Muscle of arm (tissue), 14 donors: ENCODE measurements at places on chromosomes 6 and 20.

- DNase-seq: no peak
Measured at GRCh38 chr6:138271451-138271850, 53.2 kb upstream of the PBOV1 start.

DNA sequence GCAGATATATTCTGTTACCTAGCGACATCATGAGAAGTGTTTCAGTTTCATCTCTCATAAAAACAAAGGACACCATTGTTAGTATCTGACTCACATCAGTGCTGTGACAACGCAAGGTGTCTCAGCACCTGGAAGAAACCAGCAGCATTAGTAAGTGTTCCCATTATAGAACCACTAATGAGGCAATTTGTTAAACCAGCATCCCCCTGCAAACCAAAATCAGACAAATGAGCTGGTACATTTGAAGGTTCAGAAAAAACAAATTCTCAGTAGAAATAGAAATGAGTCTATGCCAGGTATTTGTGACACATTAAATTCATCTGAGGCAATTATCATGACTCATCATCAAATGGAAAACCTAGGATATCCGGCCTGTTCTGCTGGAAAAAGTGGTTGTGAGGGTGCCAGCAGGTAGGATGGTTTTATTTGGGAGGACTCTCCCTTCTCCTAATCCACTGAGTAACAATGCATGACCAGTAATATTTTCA is 151.7 kb downstream of the TMEM200A start:
- no peak for DNase-seq

- no peak for DNase-seq
Measured at GRCh38 chr6:149766156-149766769, 16.7 kb downstream of the PCMT1 start.

DNA sequence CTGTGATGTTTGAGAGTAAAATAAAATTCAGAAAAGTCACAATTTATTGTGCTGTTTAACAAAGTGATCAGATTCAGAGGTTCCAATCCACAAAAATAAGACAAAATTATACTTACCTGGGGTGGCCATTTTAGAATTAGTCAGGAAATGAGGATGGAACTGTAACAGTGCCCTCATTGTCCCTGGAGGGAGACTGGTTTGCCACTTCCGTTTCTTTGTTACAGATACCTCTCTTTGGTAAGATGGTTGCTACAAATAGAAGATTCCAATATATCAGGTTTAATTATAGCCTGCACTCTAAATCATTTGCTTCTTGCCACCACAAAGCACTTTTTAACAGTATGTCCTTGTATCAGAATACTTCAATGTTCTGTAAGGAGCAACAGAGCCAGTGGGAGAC is 95.6 kb downstream of the CTNNBL1 start:
- no peak for DNase-seq

GRCh38 chr6:109075934-109076333 is 18.7 kb downstream of the SESN1 start:
- no peak for DNase-seq

DNA sequence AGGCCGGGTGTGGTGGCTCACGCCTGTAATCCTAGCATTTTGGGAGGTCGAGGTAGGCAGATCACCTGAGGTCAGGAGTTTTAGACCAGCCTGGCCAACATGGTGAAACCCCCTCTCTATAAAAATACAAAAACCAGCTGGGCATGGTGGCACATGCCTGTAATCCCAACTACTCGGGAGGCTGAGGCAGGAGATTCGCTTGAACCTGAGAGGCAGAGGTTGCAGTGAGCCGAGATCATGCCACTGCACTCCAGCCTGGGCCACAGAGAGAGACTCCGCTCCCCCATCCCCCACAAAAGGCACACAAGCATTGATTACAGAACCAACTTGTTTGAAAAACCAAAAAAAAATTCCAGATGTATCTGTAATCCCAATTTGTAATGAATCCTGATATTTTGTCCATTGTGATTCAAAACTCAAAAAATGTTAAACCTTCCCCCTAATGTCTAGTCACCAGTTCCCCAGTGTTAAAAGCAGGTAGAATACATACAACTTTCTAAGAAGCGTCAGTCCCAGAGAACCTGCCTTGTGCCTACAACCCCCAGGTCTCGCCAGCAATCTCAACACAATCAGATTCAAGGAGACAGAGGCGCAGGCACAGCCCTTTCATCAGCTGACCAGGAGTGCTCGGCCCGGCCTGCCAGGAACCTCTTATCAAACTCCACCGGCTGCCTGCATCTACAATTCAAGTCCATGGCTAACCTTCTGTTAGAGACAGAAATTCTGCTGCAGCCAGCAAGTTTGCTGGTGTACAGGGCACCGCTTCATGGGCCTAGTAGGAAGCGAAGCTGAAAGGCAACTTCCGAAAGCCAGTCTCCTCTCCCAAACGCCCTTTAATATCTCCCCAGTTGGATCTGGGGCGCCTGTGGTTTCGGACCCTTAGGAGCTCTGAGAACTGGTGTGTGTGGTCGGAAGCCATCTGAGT is 2.1 kb downstream of the EZR start:
- no peak for DNase-seq

GRCh38 chr6:100704961-100705360 is 176.2 kb downstream of the ASCC3 start:
- no peak for DNase-seq

GRCh38 chr20:18048176-18048575 is 9.5 kb downstream of the OVOL2 start:
- no peak for DNase-seq

GRCh38 chr6:165227644-165228329 is 81.6 kb downstream of the C6orf118 start:
- DNase-seq: no peak

DNA sequence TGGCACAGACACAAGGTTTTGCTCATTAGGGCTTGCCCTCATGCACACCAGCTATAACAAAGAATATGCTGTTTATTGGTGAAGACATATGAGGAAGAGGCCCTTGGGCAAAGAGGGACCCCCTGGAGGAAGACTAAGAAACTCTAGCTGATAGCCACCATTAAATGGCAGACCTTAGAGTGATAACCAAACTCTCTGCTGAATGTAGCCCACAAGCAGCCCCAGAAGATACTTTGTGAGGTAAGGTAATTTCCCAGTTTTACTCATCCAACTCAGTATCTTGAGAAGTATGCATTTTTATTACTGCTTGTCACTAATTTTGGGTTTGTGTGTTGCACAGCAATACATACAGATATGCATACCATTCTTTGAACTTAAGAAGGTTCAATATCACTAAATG is 563.3 kb downstream of the DOK5 start:
- DNase-seq: no peak

- DNase-seq: no peak
Measured at GRCh38 chr20:44074252-44075151, 112.5 kb downstream of the JPH2 start.

GRCh38 chr6:83770910-83771309 is 62.0 kb upstream of the SNAP91 start:
- DNase-seq: no peak

GRCh38 chr20:41671143-41671542 is 53.0 kb upstream of the CHD6 start:
- DNase-seq: no peak

DNA sequence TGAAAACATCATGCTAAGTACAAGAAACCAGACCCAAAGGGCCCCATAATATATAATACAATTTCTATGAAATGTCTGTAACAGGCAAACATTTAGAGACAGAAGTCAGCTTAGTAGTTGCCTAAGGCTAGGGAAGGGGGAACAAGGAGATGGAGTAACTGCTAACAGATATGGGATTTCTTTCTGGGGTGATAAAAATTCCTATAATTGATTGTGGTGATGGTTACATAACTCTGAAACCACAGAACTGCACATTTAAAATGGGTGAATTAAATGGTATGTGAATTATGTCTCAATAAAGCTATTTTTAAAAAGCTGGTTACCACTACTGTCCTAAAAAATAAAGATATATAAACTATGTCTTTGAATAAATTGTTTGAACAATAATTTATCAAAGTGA is 3.2 kb downstream of the CEP162 start:
- no peak for DNase-seq

- peak; percentile 28 for DNase-seq
Measured at GRCh38 chr6:130366107-130367005, 539 bp downstream of the TMEM200A start.

DNA sequence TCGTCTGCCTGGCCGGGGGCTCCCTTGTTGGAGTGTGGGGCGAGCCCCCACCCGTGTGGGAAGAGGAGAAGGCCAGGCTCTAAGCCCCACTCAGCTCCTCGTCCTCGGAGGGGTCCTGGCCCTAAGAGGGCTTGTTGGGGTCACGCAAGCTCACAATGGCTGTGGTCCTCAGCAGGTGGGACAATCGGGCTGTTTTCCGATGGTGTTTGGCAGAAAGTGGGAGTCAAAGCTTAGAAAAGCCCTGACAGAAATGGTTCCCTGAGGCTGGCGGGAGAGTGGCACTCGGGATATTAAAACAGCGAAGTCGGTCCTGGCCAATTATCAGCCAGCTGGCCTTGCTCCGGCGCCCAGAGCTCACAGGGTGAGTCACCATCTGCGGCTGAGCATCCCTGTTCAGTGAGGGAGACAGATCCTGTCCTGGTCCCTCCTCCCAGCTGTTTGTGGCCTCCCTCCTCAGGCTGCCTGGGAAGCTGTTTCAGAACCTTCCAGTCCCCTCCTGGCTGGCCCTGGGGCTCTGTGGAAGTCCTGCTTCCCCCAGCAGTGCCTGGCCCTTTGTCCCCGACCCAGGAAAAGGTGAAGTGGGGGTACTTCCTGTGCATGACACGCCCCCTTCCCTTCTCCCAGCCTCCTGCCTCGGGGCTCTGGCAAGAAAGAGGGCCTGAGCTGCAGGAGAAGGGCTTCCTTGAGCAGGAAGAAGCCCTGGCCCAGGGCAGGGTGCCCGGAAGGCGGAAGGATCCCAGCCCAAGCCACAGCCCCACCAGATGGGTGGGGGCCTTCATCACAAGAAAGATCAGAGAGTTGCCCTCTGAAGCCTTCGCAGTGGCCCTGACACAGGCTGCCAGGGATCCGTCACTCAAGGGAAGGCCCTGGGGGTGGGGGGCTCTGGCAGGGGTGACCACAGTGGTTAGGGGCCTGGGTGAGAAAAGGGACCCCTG is 53.6 kb upstream of the BHLHE23 start:
- no peak for DNase-seq

DNA sequence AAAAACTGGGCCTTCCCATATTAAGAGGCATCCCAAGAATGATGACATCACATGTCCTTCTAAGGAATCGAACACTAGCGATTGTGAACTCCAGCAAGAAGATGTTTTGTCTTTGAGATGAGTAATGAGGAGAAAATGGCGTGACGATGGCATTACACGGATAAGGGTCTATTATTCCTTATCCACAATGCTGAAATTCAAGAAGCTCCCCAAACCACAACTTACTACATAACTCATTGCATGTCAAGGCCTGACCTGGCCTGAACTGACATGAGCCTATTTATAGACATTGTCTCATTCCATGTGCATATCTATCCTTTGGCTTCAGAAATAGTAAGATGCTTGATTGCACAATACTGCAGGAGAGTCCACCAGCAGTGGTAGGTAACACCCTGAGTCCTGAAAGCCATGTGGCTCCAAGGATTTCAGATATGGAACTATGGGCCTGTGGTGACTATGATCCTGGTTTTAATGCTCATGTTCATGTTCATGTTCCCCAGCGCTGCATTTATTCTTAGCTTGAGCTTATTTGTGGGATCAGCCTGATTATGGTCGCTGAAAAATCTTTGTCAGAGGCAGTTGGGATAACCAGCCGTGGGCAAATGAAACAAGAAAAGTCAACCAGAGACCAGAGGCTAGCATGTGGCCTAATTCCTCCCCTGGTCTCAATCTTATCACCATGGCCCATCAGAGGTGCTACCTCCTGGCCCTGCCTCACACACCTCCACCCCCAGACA is 183.2 kb upstream of the JARID2 start:
- peak; percentile 13 for DNase-seq

GRCh38 chr6:169189182-169189581 is 64.5 kb downstream of the THBS2 start:
- no peak for DNase-seq

DNA sequence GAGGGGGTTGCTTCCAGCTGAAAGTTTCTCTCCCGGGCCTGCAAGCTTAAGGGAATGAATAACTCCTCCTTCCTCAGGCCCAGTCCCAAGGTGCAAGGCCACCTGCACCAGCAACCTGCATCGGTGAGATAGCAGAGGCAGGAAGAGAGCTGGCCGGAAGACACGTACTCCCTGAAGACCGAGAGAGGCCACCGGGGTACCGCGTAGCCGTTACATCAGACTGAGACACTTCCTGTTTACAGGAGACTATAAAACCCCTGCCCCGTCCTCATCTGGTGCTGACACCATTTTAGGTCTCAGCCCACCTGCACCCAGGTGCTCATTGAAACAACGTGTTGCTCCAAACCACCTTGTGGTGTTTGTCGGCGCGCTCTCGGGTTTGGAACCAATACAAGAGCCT is 60.5 kb upstream of the PRND start:
- DNase-seq: no peak

GRCh38 chr6:7051780-7052442 is 55.9 kb upstream of the RREB1 start:
- peak; percentile 56 for DNase-seq

GRCh38 chr6:33763483-33763882 is 16.8 kb upstream of the IP6K3 start:
- no peak for DNase-seq

- no peak for DNase-seq
Measured at GRCh38 chr6:11791354-11792107, 12.9 kb upstream of the ADTRP start.

- DNase-seq: peak; percentile 50
Measured at GRCh38 chr6:33082702-33083101, 6.9 kb downstream of the HLA-DPB1 start.

GRCh38 chr6:82129797-82130196 is 117.7 kb downstream of the IBTK start:
- no peak for DNase-seq

- DNase-seq: peak; percentile 90
Measured at GRCh38 chr6:112906726-112907125, 559.6 kb downstream of the RFPL4B start.

GRCh38 chr6:106360989-106361430 is 493 bp downstream of the CRYBG1 start:
- DNase-seq: no peak

- peak; percentile 54 for DNase-seq
Measured at GRCh38 chr20:24379484-24379927, 89.9 kb upstream of the SYNDIG1 start.

GRCh38 chr6:164911873-164912580 is 397.4 kb downstream of the C6orf118 start:
- peak; percentile 38 for DNase-seq

GRCh38 chr20:50356962-50357782 is 153.0 kb upstream of the PTPN1 start:
- no peak for DNase-seq

GRCh38 chr6:111741177-111741952 is 131.9 kb downstream of the FYN start:
- DNase-seq: no peak

- DNase-seq: peak; percentile 29
Measured at GRCh38 chr6:71721642-71722041, 164.7 kb upstream of the RIMS1 start.

DNA sequence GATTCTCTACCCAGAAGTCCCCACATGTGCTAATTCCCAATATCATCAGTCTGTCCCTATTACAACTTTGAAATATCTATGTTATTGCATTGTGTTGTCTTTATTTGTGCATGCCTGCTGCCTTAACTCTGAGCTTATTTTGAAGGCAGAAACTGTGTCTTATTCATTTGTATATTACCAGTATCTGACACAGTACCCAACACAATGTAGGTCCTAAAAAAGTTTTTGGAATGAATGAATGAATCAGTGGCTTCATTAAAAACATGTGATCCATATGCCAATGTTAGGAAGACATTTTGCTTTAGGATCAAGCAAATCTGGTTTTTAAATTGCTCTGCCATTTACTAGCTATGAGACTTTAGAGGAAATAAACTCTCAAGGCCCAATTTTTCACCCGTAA is 420.4 kb downstream of the CBLN4 start:
- no peak for DNase-seq
